CD4-positive, alpha-beta T cell treated with Interferon alpha-2 for 1 hour (primary cell): ENCODE measurements at places on chromosomes 5 and 9.

DNA sequence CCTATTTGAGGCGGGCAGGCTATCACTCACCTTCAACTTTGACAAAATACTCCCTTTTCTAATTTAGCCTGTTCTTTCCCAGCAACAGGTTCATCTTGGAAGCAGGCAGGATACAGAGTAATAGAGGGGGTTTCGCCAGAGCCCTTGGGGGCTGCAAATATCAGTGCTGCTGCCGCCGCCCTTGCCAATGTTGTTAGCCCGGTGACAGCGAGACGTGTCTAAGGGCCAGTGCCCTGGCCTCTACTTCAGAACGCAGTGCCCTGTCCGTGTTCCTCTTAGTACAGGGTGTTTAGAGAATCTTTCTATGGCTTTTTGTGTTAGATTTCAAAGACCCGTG is 703 bp downstream of the FAM120AOS start:
- no peak for DNase-seq

DNA sequence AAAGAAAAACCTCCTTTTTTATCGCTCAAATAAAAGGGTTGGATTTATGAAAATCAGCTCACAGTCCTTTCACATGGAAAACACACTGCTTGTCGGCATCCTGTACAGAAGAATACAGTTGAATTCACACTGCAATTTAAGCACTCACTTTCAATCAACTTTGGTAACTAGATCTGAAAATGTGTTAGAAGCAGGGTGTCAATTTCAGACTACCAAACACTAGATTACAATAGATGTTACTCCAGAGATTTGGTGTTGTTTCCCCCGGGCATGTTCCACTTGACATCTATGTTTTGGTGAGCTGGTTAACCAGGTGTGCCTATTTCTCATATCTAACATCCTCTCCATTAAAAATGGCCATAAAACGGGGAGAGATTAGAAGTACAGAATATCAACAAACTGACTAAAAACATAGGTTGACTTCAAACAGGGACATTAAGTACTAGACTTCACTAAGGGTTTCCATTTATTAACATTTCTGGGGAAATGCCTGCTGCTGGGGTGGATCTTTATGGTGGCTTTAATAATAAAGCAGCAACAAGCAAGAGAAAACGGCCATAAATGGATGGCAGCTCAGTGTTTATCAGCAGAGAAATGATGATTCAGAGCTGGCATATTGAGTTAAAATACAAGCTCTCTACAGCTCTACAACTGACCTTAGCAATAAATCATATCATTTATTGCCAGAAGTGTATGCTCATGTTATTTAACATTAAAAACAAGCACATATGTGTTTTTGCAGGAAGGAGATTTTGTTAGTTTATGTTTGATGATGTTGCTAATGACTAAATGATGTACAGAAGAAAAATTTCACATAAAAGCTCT is 158.8 kb downstream of the SLF1 start:
- no peak for DNase-seq

DNA sequence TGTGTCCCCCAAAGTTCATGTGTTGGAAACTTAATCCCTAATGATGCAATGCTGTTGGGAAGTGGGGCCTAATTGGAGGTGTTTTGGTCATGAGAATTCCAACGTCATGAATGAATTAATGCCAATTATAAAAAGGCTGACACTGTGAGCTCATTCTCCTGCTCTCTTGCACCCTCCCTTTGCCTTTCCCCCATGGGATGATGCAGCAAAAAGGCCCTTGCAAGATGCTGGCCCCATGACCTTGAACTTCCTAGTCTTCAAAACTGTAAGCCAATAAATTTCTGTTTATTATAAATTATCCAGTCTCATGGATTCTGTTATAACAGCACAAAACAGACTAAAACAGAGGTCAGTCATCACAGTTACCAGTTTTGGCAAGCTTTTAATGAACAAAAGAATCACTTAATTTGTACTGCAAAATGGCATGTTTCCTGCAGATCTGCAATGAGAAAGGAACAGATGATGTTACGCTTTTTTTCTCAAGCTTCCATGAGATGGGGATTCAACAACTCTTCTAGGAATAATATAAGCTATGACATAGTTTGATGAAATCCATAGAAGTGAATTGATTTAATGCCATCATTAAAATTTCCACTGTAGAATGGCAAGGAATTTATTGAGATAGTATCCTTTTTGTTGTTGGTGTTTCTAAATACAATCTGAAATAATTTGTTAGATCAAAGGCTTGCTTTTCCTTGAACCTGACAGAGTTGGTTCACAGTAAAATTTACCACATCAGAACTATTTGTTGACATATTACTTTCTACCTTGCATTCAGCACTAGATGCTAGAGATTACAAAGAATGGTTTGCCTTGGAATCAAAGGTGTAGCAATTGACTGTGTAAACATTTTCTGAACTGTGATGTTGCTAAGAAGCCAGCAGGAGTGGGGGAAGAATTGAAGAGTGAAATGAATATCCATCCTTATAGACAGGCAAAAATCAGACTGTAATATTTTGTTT is 29.3 kb upstream of the RFK start:
- DNase-seq: peak; percentile 21

DNA sequence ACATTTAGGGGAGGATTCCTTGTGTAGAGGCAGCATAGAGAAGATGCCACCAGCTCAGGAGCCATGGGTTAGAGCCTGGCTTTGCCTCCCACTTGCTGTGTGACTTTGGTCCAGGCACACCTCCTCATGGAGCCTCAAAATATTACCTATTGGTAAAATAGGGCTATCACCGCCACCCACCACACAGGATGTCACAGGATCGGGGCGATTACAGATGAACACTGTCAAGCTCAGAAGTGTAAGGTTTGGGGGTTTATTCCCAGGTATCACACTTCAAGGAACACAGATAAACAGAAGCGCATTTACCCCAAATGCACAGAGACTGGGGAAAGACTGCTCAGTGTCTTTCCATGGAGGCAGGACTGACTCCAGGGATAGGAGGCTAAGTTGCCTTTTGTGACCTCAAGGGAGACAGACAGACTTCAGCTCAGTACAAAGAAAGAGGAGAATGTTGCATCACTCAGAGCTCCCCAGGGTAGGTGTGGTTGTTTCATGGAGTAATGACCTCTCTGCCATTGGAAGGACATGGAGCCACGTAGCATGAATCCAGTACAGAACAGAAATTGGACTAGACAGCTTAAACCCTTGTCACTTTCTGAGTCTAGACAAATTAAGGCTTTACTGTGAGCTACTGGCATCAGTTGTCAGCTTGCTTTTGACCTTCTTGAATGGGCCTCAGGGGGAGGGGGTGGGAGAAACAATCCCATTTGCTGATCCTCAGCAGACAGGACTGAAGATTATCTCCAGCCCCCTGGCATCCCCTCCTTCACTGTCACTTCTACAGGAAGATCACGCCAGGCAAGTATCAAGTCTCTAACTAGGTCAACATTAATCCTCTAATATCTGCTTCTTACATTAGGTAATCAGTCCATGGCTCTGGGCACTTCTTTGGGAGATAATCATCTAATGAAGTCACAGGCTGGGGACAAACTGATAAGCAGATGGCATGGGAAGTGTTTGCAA is 6.5 kb downstream of the TRAF1 start:
- no peak for DNase-seq

- no peak for DNase-seq
Observed at GRCh38 chr5:73631500-73631899, 5.5 kb downstream of the ARHGEF28 start.

DNA sequence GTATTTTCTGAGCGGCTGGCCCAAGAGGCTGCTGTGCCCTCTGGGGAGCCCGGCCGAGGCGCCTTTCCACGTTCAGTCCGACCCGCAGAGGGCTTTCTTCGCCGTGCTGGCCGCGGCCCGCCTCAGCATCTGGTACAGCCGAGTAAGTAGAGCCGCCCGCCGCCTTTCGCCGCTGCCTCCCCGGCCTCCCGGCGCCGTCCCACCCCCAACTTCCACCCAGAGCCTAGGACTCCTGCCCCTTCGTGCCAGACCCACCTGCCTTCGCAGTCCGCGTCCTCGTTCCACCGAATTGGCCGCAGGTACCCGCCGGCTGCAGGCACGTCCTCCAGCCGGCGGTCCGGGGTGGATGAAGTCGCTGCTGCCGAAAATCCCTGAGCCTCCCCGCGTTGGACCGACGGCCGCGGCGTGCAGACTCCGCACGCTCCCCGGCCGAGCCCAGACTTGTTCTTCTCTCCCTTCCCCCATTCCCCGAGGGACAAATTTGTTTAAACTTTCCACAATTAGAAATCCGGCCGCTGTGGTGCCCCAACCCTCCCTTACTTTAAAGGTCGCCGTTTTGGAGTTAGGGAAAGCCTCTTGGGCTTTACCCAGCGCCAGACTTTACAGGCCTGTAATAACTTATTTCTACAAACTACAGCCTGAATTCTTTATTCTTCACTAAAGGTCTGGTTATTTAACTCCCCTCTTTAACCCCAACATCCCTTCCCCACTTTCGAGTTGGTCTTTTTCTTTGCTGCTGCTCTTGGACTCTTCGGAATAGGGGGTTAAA is 589 bp downstream of the RIC1 start:
- peak; percentile 19 for DNase-seq

DNA sequence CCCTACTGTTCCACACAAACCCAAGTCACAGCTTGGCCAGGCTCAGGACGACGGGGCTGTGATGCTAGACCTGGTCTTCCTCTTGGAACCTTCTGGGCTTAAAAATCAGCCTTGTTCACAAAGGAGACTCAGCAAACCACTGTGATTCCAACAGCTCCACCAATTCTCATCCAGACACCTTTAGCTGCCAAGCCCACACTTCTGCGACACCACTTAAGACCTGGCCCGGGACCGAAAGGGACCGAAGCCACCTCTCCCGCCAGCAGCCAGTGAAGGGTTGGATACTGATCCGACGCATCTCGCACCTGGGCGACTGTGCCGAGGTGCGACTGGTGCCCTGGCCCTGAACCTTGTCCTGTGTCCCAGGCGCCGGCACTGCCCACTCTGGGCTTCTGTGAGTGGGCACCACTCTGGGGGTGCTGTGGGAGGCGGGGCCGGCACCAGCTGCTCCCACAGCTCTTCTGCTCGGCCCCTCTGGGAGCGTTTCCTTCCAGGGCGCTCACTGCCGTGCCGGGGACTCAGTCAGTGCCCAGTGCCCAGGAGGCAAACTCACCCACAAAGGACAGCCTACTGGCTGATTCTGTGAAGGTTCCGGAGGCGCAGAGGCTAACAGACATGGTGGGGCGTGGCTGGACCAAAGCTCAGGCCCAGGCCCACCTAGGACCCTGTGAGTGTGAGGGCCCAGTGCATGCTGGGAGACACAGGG is 50.9 kb downstream of the EXD3 start:
- no peak for DNase-seq

DNA sequence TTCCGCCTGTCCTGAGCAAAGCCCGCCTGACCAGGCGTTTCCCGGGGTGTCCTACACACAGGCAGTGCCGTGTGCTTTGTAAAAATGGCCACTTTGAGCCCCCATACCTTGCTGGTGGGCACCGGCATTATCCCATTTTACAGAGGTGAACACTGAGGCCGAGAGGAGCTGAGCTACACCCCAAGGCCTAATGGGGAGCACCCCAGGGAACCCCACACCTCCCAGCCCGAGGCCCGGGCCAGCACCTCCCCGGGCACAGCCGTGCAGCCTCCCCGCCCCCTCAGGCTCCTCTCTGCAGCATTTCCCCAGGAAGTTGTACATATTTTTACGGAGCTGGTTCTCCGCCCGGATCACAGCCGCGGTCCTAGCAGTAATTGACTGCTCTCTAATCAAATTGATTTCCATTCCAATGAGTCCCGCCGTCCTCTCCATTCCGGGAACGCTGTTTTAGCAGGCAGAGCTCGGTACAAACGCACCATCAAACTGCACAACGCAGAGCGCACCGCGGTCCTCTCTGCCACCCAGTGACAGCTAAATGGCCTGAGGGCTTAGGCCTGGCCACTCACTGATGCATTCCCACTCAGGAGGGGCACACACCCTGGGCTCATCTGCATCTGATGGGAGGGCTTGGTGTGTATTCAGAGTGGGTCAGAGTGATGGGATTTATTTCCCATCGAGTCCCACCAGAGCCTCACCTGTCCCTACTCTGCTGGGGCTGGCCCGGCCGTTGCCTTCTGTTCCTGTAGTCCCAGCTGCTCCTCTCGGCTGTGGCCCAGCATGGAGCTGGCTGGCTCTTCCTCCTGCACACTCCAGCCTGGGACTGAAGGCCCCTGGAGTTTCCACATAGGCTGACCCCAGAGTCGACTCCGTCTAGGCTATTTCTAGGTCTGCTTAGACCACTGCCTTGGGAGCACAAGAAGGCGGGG is 36.2 kb upstream of the UBAC1 start:
- no peak for DNase-seq

GRCh38 chr9:122318284-122318683 is 52.5 kb upstream of the PTGS1 start:
- DNase-seq: no peak

- DNase-seq: no peak
Observed at GRCh38 chr9:98518556-98518955, 190.2 kb downstream of the GABBR2 start.

DNA sequence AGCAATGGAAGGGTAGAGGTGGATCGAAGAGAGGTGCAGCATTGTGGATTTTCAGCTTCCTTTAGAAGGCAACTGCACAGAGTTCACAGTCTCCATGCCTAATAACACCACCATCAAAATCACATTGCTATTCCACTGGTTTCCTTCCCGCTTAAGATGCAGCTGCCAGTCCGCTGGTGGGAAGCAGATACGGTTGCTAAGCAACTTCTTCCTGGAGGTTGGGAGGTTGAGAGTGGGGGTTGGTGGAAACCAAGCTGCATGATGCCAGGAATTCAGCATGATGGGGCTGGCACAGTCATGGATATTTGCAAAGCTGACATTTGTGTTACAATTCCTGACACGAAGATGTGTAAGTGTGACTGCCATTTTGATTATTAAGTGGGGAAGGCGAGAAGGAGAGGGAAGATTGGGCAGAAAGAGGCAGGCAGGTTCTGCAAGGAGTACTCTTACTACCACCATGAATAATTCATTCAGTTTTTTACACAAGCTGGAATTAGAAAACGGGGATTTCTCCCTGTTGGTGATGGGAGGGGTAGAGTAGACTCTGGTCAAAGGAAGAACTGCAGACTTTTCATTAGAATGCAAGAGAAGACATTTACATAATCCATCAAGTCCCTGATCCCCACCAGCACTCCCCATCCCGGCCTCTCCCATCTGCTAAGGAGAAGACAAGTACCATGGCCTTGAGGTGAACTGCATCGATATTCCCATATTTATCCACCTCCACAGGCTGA is 87.5 kb downstream of the GLDC start:
- no peak for DNase-seq

GRCh38 chr5:74400067-74400466 is 240.5 kb downstream of the ENC1 start:
- DNase-seq: no peak

DNA sequence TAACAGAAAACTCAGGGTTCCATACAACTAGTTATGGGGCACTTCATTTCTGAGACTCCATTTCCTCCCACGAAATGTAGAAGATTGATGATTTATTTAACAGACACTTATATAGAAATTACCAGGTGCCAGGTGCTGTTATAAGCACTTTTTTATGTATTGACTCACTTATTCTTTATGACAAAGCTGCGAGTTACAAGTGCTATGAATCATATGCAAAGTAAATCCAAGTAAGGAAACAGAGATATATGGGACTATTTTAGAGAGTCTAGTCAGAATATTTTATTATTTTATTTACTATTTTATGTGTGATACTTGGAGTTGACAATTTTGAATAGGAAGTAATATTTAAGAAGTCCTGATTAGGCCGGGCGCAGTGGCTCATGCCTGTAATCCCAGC is 822.8 kb upstream of the C9orf72 start:
- no peak for DNase-seq

GRCh38 chr9:91059713-91060112 is 258.1 kb downstream of the SYK start:
- no peak for DNase-seq
